Stimulated activated CD4-positive, alpha-beta T cell treated with anti-CD3 and anti-CD28 coated beads, Interleukin-2, amount 100 ng/mL, for 24 hours (primary cell): ENCODE measurements at places on chromosomes 4 and X.

- no peak for DNase-seq
Observed at GRCh38 chr4:131137196-131137595, 2011.9 kb upstream of the PCDH10 start.

- DNase-seq: no peak
Observed at GRCh38 chr4:105352826-105353225, 121.0 kb downstream of the PPA2 start.

DNA sequence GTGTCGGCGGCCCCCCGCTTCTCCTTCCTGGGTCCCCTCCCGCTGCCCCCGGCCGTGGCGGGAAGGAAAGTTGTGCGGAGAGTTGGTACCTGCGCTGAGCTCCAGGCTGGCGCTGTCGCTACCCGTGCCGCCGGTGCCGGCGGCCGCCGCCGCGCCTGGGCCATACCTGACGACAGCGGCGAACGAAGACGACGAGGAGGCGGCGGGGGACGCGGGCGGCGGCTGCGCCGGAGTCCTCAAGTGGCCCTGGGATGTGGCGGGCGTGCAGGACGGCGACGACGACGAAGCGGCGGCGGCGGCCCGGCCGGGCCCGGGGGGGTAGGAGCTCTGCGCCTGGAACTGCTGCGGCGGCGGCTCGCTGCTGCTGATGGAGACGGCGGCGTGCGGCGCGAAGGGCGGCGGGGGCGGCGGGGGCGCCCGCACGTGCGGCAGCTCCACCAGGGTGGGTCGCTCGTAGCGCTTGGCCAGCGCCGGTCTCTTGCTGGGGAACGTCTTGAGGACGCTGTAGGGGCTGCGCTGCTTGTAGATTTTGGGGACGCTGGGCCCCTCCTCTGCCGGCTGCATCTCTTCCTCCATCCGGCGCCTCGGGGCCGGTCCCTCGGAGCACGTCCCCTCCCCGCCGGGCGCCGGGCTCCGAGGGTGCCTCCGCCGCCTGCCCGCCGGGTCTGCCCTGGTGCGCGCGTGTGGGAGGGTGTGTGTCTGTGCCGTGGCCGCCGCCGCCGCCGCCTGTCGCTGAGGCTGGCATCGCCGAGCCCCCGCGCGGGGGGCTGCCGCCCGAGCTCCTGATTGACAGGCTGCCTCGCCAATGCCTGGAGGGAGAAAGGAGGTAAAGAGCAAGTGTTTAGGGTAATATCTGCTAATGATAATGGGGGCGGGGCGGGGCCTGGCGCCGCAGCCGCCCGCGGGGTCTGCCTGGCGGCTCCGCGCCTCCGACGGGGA is 618 bp downstream of the BEND4 start:
- DNase-seq: peak; percentile 36

- DNase-seq: no peak
Observed at GRCh38 chrX:107119283-107119682, 661 bp upstream of the RBM41 start.

DNA sequence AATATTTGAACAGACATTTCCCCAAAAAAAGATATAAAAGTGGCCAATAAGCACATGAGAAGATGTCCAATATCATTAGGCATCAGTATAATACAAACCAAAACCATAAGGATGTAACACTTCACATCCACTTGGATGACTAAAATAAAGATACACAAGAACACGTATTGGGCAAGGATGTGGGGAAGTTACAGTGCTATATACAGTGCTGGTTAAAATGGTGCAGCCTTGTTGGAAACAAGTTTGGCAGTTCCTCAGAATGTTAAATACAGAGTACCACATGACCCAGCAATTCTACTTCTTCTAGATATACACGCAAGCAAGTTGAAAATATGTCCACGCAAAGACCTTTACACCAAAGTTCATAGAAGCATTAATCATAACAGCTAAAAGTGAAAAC is 58.9 kb downstream of the HAUS3 start:
- no peak for DNase-seq

- DNase-seq: no peak
Observed at GRCh38 chr4:53697016-53697685, 105.9 kb upstream of the LNX1 start.

GRCh38 chr4:166039822-166040221 is 166.8 kb downstream of the TLL1 start:
- no peak for DNase-seq

- DNase-seq: no peak
Observed at GRCh38 chrX:107507093-107507743, 57.8 kb downstream of the FRMPD3 start.
